ENCODE measurements at places on chromosomes 1 and 21. TPM values are rescaled to one million over a fixed set of nuclear protein-coding genes. Genes with fewer than 3 reads are reported as not detected.

FLG2 gene
- not detected for total RNA-seq

KIRREL1 gene
- total RNA-seq, result under 0.01 TPM

FMO2 gene
- not detected for total RNA-seq

PLA2G2D gene
- total RNA-seq, result not detected

BATF3 gene
- 1.4 TPM for total RNA-seq

SELL gene
- total RNA-seq, result 337 TPM

DCST1 gene
- 0.21 TPM for total RNA-seq

CD247 gene
- 162 TPM for total RNA-seq

LRRC8B gene
- total RNA-seq, result 25.3 TPM

HSD17B7 gene
- 6.7 TPM for total RNA-seq

DEPDC1 gene
- total RNA-seq, result 0.10 TPM

GJA9 gene
- total RNA-seq, result not detected

DARS2 gene
- total RNA-seq, result 2.4 TPM

PLEKHO1 gene
- 80.9 TPM for total RNA-seq

FCRL1 gene
- 25.5 TPM for total RNA-seq

MCOLN2 gene
- total RNA-seq, result 14.1 TPM

GUCA2A gene
- total RNA-seq, result not detected

FCGR3A gene
- 27.8 TPM for total RNA-seq

AJAP1 gene
- total RNA-seq, result under 0.01 TPM

MX2 gene
- 32.6 TPM for total RNA-seq

GPR89B gene
- 22.4 TPM for total RNA-seq

FMN2 gene
- total RNA-seq, result not detected

SH2D1B gene
- total RNA-seq, result 14.0 TPM

RAB25 gene
- 0.21 TPM for total RNA-seq

BCAR3 gene
- total RNA-seq, result 1.4 TPM

PEAR1 gene
- total RNA-seq, result 1.7 TPM

KRTAP12-2 gene
- not detected for total RNA-seq

FAM78B gene
- 0.10 TPM for total RNA-seq

GJB5 gene
- total RNA-seq, result not detected

JUN gene
- total RNA-seq, result 1,080 TPM

ATP6V1G3 gene
- not detected for total RNA-seq

RNU1-2 gene
- under 0.01 TPM for total RNA-seq

MRPS14 gene
- 10.0 TPM for total RNA-seq

TMCC2 gene
- total RNA-seq, result 4.3 TPM

FCAMR gene
- total RNA-seq, result not detected

CLSTN1 gene
- total RNA-seq, result 42.9 TPM

RGSL1 gene
- total RNA-seq, result not detected

CLDN19 gene
- under 0.01 TPM for total RNA-seq

PGLYRP4 gene
- total RNA-seq, result not detected

CCDC181 gene
- total RNA-seq, result not detected

LAD1 gene
- total RNA-seq, result not detected

EVA1C gene
- 4.9 TPM for total RNA-seq

TSPAN1 gene
- not detected for total RNA-seq

CBS gene
- not detected for total RNA-seq

CHI3L2 gene
- 12.9 TPM for total RNA-seq

NPHS2 gene
- total RNA-seq, result not detected

IL22RA1 gene
- total RNA-seq, result not detected

SDF4 gene
- total RNA-seq, result 50.0 TPM

C1orf226 gene
- not detected for total RNA-seq

CD48 gene
- 996 TPM for total RNA-seq

GRIK1 gene
- total RNA-seq, result not detected

ALX3 gene
- total RNA-seq, result not detected

MCOLN3 gene
- total RNA-seq, result 0.63 TPM

ZNF695 gene
- 0.52 TPM for total RNA-seq

S100A2 gene
- total RNA-seq, result 0.21 TPM

TNNI3K gene
- total RNA-seq, result 0.94 TPM

All from mononuclear cell (primary cell).